Fibroblast of upper back skin (primary cell): ENCODE measurements at places on chromosomes 4 and X.

DNA sequence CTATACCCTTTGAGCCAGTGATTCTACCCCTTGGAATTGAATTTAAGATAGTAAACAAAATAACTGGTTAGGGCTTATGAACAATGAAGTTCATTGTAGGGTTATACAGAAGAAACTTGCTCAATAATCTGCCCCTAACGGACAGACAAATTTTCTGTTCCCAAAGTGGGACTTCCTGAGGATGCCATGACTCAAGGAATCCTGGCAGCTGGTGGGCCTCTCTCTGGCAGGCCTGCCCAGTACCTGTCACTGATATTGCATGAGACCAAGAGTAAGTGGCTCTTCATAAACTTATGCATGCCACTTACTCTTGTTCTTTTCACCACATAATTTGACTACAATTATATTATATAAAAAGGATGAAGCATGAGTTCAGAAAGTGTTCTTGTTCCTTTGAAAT, 41.5 kb downstream of the GPRIN3 start:
- DNase-seq, result no peak

GRCh38 chr4:148881860-148882643, 439.8 kb upstream of the NR3C2 start:
- no peak for DNase-seq

DNA sequence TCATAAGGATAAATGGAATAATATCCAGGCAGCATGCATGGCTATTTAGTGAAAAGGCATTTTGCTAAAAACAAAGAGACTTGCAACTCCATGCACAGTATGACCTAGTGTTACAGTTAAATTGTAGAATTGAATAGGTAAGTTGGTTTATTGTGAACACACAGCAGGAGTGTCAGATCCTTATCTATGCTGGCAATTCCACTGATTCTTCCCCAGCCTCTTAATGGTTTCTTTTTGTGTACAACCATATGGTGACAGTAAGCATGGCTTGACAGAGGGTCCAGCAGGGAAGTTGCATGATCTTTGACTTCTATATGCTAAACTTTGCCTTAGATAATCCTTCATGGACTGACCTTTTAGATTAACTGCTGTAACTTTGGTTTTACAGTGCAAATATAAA, 936.6 kb upstream of the EPHA5 start:
- DNase-seq, result no peak

GRCh38 chr4:110055158-110055768, 142.6 kb downstream of the EGF start:
- DNase-seq, result no peak

GRCh38 chr4:11698846-11699590, 270.3 kb upstream of the HS3ST1 start:
- DNase-seq, result peak; percentile 83

- no peak for DNase-seq
Observed at GRCh38 chrX:129600981-129601424, 53.8 kb downstream of the APLN start.

GRCh38 chr4:99061048-99061700, 27.4 kb downstream of the ADH5 start:
- DNase-seq, result no peak

GRCh38 chr4:147102596-147102995, 156.9 kb upstream of the TTC29 start:
- DNase-seq, result no peak

GRCh38 chr4:183599284-183599683, 59.7 kb downstream of the RWDD4 start:
- DNase-seq, result no peak

GRCh38 chr4:1169691-1170096, 2.7 kb downstream of the SPON2 start:
- DNase-seq, result no peak

DNA sequence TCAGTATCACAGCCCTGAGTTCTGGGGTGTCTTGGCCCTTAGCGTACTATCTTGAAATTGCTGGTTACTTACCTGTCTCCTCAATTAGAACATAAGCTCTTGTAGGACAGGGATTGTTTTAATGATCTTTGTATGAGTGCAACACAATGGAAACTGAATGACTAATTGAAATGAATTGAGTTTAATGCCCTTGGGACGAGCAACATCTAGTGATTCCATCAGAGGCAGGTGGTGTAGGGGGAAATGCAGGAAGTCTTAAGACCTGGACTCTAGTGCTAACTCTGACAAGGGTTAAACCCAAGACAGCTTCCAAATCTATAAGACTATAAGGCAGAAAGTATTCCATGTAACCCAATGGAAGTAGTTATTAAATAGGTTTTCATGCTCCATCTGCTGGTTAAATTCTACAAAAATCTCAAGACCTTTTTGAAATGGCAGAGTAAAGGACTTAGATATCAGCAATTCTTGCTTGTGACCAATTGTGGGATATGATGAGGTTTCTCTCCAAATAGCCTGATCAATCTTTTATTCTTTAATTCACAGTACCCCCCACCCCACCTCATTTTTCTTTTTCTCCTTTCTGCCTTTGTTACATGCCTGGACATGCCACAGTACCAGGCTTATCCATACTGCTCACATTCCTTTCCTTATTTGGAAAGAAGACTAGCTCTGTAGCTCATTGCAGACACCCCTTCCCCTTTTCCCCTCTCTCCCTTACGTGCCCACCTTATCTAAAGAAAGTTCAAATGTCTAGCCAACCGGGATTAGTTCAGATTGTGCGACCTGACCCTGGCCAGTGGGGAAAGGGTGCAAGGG, 340.8 kb downstream of the PAPSS1 start:
- peak; percentile 73 for DNase-seq

GRCh38 chr4:123159479-123159878, 237.1 kb upstream of the NUDT6 start:
- DNase-seq, result no peak
